AG09319 (cell line): ENCODE measurements at places on chromosomes 4 and X.

- DNase-seq, result no peak
These were observed 27.4 kb downstream of the SMARCA1 start for GRCh38 chrX:129495900-129496299.

GRCh38 chr4:28482580-28483270 lies 1622.1 kb downstream of the STIM2 start:
- no peak for DNase-seq

DNA sequence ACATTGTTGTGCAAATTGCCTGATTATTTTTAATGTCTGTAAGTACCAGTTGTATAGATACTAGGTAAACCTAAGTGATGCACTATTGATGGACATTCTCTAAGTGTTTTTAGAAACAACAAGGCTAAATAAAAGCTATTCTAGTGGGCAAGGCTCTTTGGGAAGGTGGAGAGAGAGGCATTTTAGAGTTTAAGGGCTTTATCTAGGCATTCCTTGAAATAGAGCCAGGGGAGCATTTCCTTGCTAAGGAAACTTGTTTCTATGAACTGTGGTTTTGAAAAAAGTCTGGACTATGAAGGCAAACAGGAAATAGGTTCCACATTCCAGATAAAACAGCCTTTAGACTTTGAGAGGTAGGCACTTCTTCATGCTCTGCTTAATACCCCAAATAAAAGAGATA lies 23.8 kb downstream of the BMX start:
- no peak for DNase-seq

DNA sequence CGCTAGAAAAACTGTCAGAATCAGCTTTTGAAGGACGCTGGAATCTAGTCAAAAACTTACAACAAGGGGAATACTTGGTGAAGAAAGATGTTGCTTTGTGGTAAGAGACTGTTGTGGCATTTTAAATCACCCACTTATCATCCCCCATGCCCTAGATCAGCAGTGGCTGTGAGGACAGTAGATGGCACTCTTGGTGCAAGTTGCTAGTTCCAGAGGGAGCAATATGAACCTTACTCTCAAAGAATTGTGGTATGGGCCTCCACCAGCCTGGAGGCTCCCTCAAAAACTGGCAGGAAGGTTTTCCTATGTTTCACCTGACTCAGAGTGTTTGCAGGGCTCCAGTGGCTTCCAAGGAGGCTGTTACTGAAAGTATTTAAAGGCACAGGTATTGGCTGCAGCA lies 37.7 kb upstream of the SLC16A2 start:
- DNase-seq, result peak; percentile 18

- DNase-seq, result no peak
These were observed 486.6 kb upstream of the TENM3 start for GRCh38 chr4:181756451-181757095.
